A673 (cell line): ENCODE measurements at places on chromosomes 12 and 14. TPM values are rescaled to one million over a fixed set of nuclear protein-coding genes. Genes with fewer than 3 reads are reported as not detected.

Gene KRT79
- total RNA-seq, result not detected in 2 replicates

Gene LRRC9
- total RNA-seq, result not detected in 2 replicates

Gene DIO3
- total RNA-seq, result not detected in 2 replicates

Gene KRT81
- 0.20 and 0.30 TPM in 2 replicates for total RNA-seq

Gene PMEL
- total RNA-seq, result 1.2 and 2.0 TPM in 2 replicates

Gene CRACR2A
- 0.13 TPM in 1 of 2 replicates, not detected in the other for total RNA-seq

Gene ART4
- not detected in 2 replicates for total RNA-seq

Gene TTC6
- 0.11 and 0.35 TPM in 2 replicates for total RNA-seq

Gene OR9K2
- not detected in 2 replicates for total RNA-seq

Gene TPPP2
- total RNA-seq, result not detected in 2 replicates

Gene TAS2R42
- not detected in 2 replicates for total RNA-seq

Gene MMP19
- total RNA-seq, result 2.2 and 2.3 TPM in 2 replicates

Gene MAP1LC3B2
- 1.7 and 3.9 TPM in 2 replicates for total RNA-seq

Gene SLC5A8
- total RNA-seq, result not detected in 2 replicates

Gene SLC22A17
- 23.0 and 28.4 TPM in 2 replicates for total RNA-seq

Gene PZP
- total RNA-seq, result not detected in 2 replicates

Gene NAP1L1
- 801 and 837 TPM in 2 replicates for total RNA-seq

Gene KIF5A
- 2.1 and 3.3 TPM in 2 replicates for total RNA-seq

Gene GAS2L3
- 44.8 and 46.3 TPM in 2 replicates for total RNA-seq

Gene CLEC2B
- total RNA-seq, result 9.4 and 12.3 TPM in 2 replicates

Gene GLIPR1L1
- not detected in 2 replicates for total RNA-seq

Gene APOLD1
- total RNA-seq, result 5.9 and 6.4 TPM in 2 replicates

Gene PCK2
- total RNA-seq, result 16.8 and 46.3 TPM in 2 replicates

Gene TSPAN9
- total RNA-seq, result 35.5 and 41.9 TPM in 2 replicates

Gene TMEM179
- 0.39 and 0.58 TPM in 2 replicates for total RNA-seq

Gene CLEC4C
- total RNA-seq, result not detected in 2 replicates

Gene APOF
- not detected in 2 replicates for total RNA-seq

Gene KRT2
- total RNA-seq, result not detected in 2 replicates

Gene TMEM19
- 52.6 and 56.3 TPM in 2 replicates for total RNA-seq

Gene TPCN1
- 18.8 and 25.8 TPM in 2 replicates for total RNA-seq

Gene KRT75
- total RNA-seq, result not detected in 2 replicates

Gene EXOC3L4
- not detected in 2 replicates for total RNA-seq

Gene ZDHHC22
- 0.09 and 0.60 TPM in 2 replicates for total RNA-seq

Gene AVPR1A
- total RNA-seq, result 1.9 and 3.2 TPM in 2 replicates

Gene RACGAP1
- 173 and 179 TPM in 2 replicates for total RNA-seq

Gene AQP2
- not detected in 2 replicates for total RNA-seq

Gene MYBPC1
- 0.09 and 0.49 TPM in 2 replicates for total RNA-seq

Gene CABP1
- total RNA-seq, result 1.2 and 1.6 TPM in 2 replicates

Gene RAP1B
- 134 and 148 TPM in 2 replicates for total RNA-seq

Gene LRFN5
- 43.0 and 51.3 TPM in 2 replicates for total RNA-seq

Gene GLI1
- 22.4 and 22.6 TPM in 2 replicates for total RNA-seq

Gene MYH6
- not detected in 2 replicates for total RNA-seq

Gene LIN7A
- 10.0 and 10.7 TPM in 2 replicates for total RNA-seq

Gene ACSS3
- total RNA-seq, result 7.7 and 10.3 TPM in 2 replicates

Gene NOVA1
- 13.4 and 16.0 TPM in 2 replicates for total RNA-seq

Gene TMPRSS12
- total RNA-seq, result not detected in 2 replicates

Gene KCNH3
- total RNA-seq, result 4.0 and 4.5 TPM in 2 replicates

Gene GPR84
- not detected in 2 replicates for total RNA-seq

Gene MYF5
- not detected in 2 replicates for total RNA-seq

Gene WNT1
- total RNA-seq, result not detected in 2 replicates

Gene TMEM132D
- not detected in 2 replicates for total RNA-seq

Gene CDKN3
- total RNA-seq, result 108 and 112 TPM in 2 replicates
